Stimulated activated CD4-positive, alpha-beta T cell treated with anti-CD3 and anti-CD28 coated beads, Interleukin-4, amount 100 ng/mL, for 1 hour (primary cell): ENCODE measurements at places on chromosomes 6 and 20.

DNA sequence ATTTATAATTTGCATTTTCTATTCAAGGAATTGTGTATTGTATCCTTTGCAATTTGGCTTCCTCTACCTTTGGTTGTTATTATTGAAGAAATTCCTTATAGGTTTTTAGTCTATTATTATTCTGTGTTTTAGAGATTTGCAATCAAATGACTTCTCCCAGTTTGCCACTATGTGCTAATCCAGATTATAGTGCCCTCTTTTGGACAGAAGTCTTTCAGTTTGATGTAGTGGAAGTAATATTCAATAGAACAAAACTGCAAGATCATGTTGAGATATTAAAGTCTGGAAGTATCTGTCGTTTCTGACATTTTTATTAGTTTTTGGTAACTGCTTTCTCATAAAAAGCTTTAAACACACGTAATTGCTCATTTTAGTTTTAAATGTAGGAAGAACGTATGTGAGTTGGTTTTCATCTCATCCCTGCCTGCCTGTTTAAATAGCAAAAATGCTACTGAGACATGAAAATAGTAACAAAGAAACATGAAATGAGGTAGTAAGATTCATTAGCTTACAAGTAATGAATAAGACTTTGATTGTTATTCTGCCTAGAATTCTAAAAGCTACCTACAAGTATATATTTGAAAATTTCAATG is 72.8 kb downstream of the RTN4IP1 start:
- no peak for DNase-seq

- no peak for DNase-seq
These were observed 957 bp downstream of the TTK start for GRCh38 chr6:80005406-80005805.

- DNase-seq = no peak
These were observed 1.5 kb downstream of the RPS18 start for GRCh38 chr6:33273129-33273923.

- no peak for DNase-seq
These were observed 400.1 kb downstream of the PLCB1 start for GRCh38 chr20:8532169-8532568.

DNA sequence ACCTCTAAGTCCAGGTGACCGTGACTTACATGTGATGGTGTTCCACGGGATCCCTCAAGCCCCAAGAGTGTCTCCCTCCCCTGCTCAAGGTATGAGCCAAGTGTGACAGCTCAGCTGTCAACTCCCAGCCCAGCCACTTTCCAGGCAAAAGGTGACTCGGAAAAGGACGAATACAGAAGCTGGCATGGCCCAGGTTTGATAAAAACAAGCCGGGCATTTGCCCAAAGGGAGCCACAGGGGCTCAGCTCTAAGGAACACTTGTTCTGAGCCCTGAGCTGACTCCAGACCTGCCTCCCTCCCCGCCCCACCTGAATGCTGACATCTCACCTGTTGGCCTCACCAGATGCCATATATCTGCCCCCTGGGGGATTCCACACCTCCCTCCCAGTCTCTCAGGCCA is 43.0 kb upstream of the BPIFA2 start:
- no peak for DNase-seq

DNA sequence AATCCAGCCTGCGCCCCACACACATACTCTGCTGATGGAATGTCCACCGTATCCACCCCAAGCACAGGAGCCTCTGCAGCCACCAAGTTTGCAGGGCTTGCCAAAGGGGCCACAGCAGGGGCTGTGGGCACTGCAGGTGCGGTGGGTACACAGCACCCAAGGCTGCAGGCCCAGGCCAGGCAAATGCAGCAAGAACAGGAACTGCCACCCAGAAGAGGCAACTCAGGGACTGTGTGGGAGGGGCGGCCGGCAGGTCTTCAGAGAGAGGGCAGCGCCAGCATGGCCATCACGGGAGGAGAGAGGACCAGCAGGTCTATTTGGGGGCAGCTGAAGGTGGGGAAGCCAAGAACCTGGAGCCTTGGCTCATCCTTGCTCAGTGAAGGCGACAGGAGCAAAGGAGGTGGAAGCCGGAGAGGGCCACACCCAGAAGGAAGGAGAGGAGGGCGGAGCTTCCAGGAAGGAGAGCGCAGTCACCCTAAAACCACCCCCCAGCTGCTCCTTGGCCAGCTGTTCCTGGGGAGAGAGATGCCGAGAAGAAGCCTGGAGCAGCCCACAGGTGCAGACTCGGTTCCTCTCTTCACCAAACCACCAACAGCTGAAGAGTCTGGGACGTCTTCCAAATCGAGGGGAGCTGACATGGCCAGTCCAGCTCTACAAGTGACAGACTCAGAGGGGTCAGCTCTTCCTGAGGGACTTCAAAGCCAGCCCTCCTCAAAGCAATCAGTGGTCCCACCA is 265.1 kb upstream of the CDYL start:
- DNase-seq = no peak

- DNase-seq = no peak
These were observed 19.6 kb downstream of the SLC22A2 start for GRCh38 chr6:160238761-160239751.

DNA sequence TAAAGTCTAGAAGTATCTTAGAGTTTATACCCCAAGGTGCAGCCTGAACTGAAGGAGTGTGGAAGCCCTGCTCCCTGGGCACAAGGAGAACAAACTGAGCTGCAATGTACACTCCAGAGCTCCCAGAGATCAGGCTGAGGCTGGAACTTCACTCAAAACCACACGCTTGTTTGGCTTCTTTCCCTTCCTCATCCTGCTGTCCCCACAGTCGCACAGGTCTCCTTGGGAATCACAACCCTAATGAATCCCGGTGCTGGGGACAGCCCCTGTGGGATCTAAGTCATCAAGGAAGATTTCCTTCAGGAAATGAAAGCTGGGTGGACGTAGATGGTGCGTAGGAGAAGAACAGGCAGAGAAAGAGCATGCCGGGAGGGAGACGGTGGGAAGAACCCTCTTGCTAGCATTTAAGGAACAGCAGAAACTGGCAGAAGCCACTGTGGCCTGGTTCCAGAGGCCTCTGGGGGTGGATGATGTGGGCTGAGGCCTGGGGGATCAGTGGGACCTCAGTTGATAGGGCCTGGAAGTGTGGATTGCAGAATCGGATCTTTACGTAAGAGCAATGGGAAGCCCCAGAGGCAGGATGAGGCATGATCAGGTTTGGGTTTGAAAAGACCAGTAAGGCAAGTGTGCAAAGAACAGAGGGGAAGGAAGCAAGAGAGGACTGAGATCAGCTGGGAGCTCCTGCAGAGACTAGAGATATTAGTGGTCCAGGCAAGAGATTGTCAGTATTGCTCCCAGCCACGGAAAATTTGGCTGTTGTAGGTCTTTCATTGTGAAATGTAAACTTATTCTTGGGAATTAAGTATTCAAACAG is 21.4 kb downstream of the CYP24A1 start:
- no peak for DNase-seq

DNA sequence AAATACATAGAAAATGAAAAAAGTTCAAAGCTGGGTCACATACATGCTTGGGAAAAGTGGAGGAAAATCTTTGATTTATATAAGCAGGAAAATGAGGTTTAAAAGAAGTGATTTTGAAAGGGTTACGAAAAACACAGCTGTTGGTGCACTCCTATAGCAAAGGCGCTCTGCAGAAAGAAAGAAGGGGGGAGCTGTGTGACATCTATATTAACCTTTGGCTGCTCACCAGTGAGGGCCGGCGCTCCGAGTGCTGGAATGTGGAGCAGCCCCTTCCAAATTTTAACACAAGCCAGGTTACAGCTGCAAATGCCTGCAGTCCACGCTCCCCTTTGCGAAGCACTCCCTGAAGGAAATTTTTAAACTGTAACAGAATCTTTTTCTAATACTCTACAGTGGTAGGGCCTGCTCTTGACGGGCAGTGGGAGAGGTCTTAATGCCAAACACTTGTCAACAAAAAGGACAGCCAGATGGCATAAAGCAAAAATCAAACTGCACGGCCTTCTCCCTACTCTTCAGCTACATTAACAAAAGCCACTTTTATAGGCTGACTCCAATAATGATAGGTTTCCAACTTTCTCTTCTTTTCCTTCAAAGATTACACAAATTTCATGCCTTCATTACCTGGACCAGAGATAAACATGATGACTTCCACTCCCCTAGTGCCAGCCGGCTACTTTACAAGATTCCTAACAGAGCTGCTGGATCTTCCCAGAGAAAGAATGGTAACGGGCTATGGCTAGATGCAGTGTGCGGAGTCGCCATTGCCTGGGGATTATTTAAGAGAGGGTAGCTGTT is 4.8 kb downstream of the BMP7 start:
- DNase-seq = no peak

GRCh38 chr6:125302840-125303511 is 1.2 kb upstream of the HDDC2 start:
- DNase-seq = no peak

GRCh38 chr6:16706911-16707783 is 54.1 kb downstream of the ATXN1 start:
- no peak for DNase-seq

GRCh38 chr6:170186006-170186935 is 104.6 kb downstream of the DLL1 start:
- no peak for DNase-seq

DNA sequence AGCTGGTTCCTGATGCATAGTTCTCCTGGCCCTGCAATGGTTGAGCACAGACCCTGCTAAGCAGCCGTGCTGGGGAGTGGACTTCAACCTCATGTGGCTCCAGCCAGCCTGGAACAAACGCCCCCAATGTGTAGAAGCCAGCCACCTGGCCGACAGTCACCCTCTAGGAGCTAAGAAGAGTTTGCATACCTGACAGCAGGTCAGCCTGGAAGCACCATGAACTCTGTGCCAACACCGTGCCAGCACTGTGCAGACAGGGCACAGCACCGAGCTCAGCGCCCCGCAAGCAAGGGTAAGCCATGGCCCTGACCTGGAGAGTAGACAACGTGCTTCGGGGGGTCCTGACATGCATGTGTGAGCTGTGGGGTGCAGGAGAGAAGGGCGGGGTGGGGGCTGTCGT is 356.3 kb downstream of the ZFAND3 start:
- DNase-seq = no peak

DNA sequence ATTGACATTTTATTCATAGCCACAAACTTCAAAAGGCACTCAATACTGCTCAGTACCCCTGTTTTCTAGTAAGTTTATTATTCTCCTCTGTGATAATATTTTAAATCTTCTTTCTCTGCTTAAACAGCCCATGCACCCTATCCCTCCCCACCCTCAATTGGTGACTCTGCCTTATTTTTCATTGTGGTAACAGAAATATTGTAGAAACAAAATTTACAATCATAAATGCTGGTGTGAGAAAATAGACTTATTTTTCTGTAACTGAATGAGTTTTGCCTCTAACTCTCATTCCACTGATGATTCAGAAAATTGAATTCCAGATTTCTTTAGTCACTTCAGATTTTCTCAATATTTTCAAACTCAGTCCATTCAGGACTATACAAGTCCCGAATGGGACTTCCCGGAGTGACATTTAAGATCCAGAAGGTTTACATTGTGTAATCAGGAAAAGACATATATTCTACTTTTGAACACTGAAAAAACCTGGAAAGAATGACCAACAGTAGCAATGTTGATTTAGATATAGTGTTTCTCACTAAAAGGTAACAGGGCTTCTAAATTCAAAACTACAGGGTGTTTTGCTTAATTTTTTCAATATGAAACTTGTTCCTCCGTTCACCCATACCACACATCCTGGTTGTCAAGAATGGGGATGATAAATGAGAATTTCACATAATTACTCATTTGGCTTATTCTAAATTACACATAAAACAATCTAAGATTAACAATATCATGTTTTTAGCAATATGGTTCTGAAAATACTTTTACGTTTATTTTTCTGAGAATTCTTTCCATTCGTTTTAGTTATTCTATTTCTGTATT is 34.8 kb upstream of the UST start:
- DNase-seq = no peak

DNA sequence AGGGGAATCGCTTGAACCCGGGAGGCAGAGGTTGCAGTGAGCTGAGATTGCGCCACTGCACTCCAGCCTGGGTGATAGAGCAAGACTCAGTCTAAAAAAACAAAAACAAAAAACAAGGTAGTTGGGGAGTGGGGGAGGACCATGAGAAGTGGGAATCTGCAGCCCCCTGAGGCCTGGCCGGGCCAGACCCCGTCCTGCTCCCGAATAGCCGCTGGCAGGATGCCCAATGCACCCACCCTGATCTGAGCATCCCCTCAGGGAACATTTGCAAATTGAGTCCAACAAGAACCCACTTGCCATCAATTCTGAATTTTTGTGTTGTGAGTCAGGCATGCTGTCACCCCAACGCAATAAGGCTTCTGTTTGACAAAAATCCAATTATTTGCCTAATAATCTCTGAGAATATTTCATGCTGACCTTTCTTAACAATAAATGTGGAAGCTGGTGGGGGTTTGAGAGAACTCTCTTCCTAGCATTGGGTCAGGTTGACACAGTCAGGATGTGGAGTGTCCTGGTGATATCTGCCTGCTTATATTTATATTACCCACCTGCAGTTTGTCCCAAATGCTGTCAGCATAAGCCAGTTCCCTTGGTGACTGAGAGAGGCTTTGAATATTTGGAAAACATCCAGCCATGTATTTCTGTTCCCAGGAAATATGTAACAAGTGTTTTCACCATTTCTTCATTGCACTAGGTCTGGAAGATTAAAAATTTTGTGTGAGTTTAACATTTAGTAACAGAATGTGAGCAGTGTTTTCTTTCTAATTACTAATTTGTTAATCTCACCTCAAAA is 28.4 kb upstream of the FRMD1 start:
- DNase-seq = no peak

DNA sequence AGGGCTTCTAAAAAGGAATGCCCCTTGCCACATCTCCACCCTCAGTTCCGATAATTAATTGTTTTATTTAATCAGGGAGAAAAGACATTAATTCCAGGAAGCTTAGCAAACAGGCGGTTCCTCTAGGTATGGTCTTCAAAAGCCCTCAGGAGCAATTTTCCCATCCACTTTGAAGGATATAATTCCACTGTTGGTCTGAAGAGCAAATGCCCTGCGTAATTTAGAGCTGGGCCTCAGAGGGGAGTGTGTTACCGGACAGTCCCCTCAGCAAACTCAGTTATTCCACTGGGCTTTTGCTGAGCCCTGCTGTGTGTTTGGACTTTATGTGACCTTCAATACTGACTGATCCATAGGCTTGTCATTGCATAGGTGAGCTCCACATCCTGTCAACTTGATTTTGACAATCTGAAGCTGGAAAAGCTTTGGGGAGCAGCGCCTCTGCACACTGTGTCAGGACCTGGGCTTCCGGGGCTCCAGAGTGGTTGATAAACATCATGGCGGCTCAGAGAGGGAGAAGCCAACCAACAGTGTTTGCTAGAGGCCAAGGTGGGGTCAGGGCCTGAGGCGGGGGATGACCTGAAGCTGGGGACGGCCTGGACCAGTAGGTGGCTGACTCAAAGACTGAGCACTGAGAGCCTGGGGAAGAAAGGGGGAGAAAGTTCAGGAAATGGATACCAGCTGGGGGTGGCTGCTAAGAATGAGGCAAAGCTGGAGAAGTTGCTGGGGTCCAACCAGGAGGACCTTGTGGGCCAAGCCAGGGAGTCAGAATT is 43.5 kb downstream of the PPP1R14C start:
- no peak for DNase-seq

- no peak for DNase-seq
These were observed 57.8 kb downstream of the CARMIL1 start for GRCh38 chr6:25336996-25337395.

- no peak for DNase-seq
These were observed 209.9 kb downstream of the ANKRD60 start for GRCh38 chr20:58018590-58018989.

- no peak for DNase-seq
These were observed 103.1 kb upstream of the SPACA1 start for GRCh38 chr6:87944541-87944954.
